EL (cell line): ENCODE measurements at places on chromosomes 1 and 21.

GRCh38 chr1:244654108-244655038, 1.4 kb downstream of the DESI2 start:
- DNase-seq: peak; percentile 13

GRCh38 chr1:154751690-154752089, 118.4 kb downstream of the KCNN3 start:
- no peak for DNase-seq

GRCh38 chr21:27268290-27268689, 301.4 kb upstream of the ADAMTS5 start:
- DNase-seq: peak; percentile 66

GRCh38 chr1:208118841-208119606, 125.2 kb downstream of the PLXNA2 start:
- DNase-seq: no peak

- no peak for DNase-seq
Measured at GRCh38 chr1:87584586-87584985, 255.9 kb downstream of the LMO4 start.

DNA sequence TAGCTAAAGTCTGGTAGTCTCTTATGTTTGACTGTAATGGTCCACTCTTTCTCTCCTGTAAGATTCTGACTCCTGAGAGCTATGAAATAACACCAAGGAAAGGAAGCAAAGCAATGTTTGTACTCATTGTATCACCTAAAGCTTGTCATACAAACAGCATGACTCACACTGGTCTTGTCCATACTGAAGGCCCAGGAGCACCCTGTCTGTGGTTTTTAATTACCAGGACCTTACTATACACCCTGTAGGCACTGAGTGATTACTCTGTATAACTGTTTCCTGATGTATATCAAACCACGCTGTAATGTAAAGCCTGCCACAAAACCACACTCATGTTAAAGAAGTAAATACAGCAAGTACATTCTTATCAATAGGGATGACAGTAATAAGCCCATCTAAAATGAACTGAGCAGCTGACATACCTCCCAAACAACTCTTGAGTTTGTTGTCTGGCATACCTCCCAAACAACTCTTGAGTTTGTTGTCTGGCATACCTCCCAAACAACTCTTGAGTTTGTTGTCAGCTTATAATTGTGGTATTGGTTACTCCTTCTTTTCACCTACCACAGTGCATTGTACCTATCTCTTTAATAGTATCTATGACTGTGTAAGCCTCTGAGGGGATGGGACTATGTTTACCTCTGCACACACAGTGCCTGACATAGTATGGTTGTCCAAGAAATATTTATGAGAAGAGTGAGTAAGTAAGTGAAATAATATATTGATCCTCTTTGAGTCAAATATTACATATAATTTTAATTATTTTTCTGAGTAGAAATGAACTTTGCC, 11.6 kb upstream of the TNFSF18 start:
- peak; percentile 89 for DNase-seq

DNA sequence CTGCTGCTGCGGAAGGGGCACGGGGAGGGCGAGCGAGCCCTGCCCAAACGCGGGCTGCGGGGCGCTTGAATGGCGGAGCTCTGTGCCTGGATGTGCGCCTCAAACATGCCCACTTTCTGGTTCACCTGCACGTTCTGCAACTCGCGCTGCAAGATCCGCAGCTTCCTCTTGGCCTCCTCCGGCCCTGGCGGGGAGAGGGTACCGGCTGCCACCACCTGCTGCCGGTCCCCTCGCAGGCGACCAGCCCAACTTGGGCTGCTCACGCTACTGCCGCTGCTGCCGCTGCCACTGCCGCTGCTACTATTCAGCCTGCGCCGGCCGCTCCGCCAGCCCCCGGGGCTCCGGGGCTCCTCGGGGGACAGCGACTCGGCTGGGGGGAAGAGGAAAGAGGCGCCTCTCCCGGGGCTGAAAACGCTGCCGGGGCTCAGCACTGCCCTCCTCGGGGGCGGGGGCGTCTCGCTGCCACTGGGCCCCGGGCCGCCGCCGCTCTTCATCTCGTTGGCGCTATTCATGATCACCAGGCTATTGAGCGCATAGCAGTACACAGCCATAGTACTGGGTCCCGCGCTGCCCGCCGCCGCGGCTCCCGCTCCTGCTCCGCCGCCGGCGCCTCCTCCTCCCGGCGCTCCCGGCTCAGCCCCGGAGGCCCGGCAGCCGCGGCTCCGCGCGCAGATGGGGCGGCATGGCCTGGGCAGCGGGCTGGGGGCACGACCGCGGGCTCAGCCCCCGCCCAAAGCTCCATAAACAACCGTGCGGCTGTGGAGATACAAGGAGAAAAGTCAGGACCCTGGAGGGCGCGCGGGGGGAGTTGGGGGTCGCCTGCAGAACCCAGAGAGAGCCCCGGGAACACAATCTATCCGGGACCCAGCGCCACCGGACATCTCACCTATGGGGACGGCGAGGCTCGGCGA, 1.9 kb downstream of the ITPKB start:
- DNase-seq: peak; percentile 41
